ENCODE measurements at places on chromosomes 3 and 15.

- no peak for DNase-seq
Observed at GRCh38 chr3:74426571-74426970, 187.9 kb downstream of the CNTN3 start.

DNA sequence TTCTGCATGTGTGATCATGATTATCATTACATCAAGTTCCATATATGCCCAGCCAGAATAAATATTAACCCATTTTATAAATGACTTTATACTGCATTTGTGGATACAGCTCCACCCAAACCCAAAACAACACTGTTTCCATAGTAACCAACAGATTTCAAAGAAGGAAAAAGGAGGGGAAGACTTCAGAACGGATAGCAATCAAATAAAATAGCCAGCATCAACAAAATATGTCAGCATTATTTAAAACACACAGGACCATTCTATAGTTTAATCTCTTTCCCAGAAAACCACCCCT is 114.4 kb downstream of the FOXP1 start:
- DNase-seq = no peak

- DNase-seq = no peak
Observed at GRCh38 chr3:147977001-147977400, 567.8 kb downstream of the ZIC1 start.

GRCh38 chr3:53837331-53837730 is 8.9 kb downstream of the CHDH start:
- no peak for DNase-seq

GRCh38 chr15:57215326-57215725 is 161.0 kb upstream of the CGNL1 start:
- no peak for DNase-seq

DNA sequence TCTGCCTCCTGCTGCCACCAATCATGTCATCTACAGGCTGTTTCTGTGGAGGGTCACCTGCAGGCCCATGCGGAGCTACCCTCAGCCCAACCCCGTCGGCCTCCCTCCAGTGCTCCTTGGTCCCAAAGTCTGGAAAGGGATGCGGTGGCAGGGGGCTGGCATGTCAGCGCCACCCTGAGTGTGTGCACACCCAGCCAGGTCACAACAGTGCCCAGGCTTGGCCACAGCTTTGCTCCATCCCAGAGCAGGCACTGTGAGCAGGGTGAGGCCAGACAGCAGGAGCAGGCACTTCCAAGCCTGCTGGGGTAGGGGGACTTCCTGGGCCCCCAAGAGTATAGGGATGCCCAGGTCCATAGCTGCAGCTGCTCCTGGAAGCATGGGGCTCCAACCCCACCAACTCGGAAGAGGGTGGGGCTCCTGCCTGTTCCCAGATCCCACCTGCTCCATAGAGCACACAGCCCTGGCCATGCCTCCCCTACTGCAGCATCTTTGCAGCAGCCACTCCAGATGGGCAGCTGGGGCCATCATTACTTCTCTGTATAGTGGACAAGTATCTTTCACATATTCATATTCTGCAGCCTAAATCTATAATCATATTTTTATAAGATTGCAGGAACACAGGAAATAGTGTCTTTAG is 109.3 kb downstream of the CBLB start:
- no peak for DNase-seq

- DNase-seq = no peak
Observed at GRCh38 chr3:148190441-148190990, 507.2 kb upstream of the AGTR1 start.

All from activated CD8-positive, alpha-beta memory T cell treated with anti-CD3 and anti-CD28 coated beads for 24 hours (primary cell).